Natural killer cell treated with Interleukin-12 subunit alpha and Interleukin-12 subunit beta and Interleukin-15 and Interleukin-18, amount 100 ng/mL, for 72 hours (primary cell): ENCODE measurements at places on chromosomes 7 and 10. TPM values are rescaled to one million over a fixed set of nuclear protein-coding genes. Genes with fewer than 3 reads are reported as not detected.

The SEPHS1 gene
- 62.4 TPM for total RNA-seq

The TET1 gene
- 0.31 TPM for total RNA-seq

The FAM25C gene
- total RNA-seq: not detected

DNA sequence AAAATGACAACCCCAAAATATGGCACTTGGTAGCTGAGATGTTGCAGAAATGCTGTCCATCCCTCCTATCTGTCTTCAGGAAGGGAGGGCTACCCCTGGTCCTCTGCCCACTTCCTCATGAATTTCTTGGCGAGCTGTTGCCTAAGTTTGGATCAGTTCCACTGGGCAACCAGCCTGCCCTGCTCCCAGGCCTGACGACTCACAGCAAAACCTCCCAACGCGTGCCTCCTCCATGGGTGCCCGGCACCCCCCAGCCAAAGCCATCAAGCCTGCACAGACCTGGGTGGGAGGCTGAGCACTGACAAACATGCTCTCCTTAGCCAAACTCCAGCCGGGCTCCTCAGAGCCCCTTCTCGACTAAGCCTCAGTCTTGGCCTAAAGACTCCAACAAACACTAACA, 8.9 kb downstream of the VSTM4 start:
- no peak for DNase-seq

DNA sequence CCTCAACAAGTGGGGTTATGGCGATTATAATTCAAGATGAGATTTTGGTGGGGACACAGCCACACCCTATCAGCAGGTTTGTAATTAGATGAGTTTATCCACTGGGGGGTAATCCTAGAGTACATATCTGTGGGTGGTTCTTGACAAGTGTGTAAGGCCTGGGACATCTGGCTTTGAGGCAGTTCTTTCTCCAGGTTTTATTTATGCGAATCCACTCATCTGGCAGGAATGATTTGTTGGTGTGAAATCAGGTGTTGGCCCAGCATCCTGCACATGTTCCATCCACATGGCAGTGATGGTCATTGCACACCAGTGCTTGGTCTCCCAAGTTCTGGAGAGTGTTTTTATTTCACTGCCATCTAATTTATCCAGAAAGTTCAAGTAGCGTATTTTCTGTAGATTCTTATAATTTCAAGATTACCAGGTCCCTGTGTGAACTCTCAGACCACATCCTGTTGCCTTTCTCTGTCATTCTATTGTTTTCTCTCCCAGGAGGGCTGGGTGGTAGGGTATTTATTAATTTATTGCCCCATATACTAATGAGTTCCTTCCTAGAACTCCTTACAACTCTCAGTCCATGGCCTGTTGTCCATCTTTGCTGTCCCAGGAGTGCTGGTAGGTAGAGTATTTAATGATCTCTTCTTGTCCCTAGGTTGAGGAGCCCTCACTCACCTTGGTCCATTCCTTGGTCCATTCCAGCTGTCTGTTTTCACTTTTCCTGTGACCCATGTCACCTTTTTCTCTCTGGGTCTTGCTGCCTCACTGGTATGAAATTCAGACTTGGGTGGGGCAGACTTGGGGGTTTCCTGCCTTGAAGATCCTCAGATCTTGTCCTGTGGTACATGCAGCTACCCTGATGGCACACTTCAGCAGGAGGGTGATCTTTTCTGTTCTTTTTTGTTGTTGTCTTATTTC, 10.4 kb downstream of the RALA start:
- DNase-seq: no peak
